ENCODE measurements at places on chromosomes 4 and X.

GRCh38 chr4:16140879-16141249, 57.0 kb upstream of the PROM1 start:
- no peak for DNase-seq

DNA sequence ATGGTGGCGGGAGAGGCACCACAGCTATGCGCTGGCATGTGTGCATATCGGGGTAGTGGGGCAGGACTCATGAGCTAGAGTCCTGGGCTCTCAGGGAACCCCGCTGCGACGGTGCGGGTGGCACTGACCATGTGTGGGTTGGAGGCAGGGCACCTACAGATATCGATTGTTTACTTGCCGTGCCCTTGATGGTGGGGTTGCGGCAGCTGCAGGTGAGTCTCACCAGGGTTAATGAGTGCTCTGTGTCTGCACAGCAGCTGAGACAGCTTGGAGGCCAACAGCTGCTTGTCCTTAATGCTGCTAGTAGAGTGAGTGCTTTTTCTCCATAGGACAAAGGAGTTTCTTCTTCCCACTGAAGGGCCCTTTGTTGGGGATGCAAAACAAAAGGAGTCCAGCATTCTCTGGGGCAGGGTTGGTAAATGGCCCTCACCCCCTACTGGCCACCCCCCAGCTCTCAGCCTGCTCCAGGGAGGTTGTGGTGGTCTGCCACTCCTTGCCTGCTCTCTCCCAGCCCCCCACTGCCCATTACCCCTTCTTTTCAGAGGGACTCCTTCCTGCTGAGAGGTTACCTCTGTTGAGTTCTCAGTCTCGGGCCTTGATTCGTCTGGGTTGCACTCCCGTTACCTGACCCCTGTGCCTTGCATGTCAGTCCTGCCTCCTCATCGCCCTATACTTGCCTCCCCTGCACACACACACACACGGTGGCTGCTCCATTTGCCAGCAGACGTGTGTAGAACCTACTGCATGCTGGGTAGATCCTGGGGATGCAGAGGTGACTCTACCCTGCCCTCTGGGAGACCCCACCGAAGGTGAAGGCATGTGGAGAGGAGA, 52.8 kb downstream of the TBC1D14 start:
- DNase-seq, result no peak

DNA sequence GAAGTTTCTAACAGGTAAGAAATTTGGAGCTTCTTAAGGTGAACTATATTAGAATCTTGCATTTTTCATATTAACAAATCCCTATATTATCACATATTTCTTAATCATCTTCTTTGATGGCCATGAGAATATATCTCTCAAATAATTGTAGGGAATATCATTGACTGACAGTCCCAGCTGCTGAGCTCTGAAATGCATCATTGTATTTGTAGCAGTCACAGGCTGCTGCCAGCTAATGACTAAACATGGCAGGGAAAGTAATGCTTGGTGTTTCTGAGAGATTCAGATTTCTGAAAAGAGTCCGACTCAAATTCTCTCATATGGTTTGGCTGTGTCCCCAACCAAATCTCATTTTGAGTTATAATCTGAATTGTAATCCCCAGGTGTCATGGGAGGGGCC, 171.9 kb downstream of the TRAM1L1 start:
- no peak for DNase-seq

GRCh38 chrX:38848671-38849455, 47.6 kb downstream of the MID1IP1 start:
- DNase-seq, result no peak

DNA sequence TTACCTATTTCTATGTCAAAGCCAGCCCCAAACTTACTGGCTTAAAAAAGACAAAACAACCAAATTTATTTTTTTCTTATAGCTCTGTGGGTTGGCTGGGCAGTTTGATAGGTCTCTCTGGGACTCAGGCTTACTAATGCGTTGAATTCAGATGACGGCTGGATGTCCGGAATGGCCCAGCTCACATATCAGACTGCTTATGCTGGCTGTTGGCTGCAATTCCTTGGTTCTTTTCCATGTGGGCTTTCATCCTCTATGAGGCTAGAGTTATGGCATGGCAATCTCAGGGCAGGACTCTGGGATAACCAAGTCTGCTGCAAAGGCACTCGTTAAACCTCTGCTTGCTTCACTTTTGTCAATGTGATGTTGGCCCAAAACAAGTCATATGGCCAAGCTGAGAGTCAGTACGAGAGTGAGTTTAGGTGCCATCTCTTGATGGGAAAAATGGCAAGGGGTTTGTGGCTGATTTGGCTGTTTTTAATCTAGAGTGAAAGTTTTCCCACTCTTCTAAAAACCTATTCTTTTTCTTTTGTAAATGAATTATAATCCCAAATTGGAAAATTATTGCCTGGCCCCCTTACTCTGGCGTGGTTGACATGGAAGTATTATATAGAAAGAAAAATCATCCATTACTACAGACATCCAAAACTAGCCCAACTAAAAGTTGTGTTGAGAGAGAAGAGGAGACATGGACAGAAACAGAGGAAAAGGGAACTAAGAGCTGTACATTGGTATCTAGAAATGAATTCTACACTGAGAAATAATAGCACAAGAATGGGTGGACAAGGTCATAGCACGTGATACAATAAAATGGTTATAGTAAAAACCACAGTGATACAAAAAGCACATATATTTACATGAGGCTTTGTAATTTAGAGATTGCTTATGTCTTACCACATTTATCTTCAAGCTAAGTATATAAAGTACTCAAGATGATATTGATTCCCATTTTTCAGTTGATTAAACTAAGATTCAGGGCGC, 6.6 kb downstream of the PRIMPOL start:
- DNase-seq, result no peak

- no peak for DNase-seq
Observed at GRCh38 chrX:69362354-69362753, 141.8 kb upstream of the NALF2 start.
